HAP-1 (cell line): ENCODE measurements at places on chromosomes 7 and 10.

- no peak for DNase-seq
These were observed 2.6 kb upstream of the TBX20 start for GRCh38 chr7:35256256-35257175.

DNA sequence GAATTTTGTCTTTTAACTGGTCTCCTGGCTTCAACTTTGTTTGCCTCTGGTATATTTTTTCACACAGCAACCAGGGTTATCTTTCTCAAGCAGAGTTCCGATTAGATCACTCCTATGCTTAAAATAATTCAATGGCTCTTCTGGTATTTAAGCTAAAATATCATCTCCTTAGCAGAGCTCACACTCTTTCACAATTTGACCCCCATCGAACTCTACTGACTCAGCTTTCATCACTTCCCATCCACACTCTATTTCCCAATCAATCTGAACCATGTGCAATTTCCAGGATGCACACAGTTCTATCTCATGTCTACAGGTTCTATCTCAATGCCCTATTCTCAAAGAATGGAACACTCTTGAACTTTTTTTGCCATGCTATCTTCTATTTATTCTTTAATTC lies 809.5 kb downstream of the GRID1 start:
- DNase-seq = no peak

DNA sequence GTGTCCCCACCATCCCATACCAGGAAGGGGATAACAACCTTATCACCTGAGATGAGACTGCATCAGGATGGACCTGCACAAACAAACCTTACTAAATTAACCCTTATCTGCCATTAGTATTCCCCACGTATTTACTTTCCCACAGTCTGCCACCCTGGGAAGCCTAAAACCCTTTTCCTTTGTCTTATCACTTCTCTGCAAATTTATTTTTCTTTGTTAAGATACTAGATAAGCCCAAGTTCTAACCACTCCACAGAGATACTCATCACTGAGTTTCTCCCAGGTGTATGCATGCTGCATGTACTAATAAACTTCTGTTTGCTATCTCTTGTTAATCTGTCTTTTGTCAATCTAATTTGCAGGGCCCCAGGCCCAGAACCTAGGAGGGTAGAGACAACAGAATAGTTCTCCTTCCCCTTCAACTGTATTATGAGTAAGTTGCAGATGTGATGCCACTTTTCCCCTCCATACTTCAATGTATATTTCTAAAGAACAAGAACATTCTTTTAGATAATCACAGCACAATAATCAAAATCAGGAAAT lies 66.0 kb downstream of the ELMO1 start:
- DNase-seq = no peak

DNA sequence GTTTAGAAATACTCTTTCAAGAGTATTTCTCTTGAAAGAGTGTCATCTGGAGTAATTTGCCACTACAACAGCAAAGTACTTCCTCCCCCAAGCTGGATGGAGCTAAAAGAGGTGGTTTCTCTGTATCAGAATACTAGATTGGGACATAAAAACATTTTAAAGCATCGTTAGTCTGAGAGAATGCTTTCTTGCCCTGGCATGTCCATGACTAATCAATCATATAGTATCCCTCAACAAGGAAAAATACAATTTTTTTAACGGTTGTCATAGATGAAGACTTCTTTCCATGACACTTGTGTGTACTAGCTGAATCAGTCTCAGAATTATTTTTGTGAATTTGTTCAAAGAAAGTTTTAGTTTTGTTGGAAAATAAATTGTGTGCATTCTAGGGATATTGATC lies 237.9 kb downstream of the NEBL start:
- no peak for DNase-seq

DNA sequence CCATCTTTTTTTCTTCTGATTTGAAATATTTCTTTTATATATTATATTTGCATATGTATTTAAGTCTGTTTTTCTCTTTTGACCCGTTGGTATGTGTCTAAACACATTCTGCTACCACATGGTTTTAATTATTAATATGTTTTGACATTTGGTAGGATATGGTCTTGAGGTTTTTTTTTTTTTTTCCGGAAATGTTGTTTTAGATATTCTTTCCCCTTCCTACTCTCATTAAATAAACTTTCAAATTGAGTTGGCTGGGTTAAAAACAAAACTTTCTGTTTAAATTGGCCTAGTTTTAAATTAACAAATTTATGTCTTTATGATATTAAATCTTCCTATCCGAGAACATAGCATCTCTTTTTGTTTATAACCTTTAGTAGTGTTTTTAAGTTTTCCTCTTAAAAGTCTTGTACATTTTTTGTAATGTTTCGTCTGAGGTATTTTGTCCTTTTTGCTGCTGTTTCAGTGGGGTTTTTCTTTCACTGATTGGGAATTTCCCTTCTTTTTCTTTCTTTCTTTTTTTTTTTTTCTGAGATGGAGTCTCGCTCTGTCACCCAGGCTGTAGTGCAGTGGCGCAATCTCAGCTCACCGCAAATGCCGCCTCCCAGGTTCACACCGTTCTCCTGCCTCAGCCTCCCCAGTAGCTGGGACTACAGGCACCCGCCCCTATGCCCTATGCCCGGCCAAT lies 25.4 kb downstream of the STAM start:
- no peak for DNase-seq

GRCh38 chr10:86798025-86798424 lies 41.6 kb downstream of the BMPR1A start:
- DNase-seq = no peak

GRCh38 chr10:91271886-91272285 lies 51.4 kb downstream of the PCGF5 start:
- DNase-seq = no peak
